ENCODE measurements at places on chromosomes 2 and 18.

GRCh38 chr2:175792881-175793280 is 209.2 kb downstream of the LNPK start:
- no peaks in the 10 kb centered on the region for H3K4me1 ChIP-seq
- no peak overlapping the region for H3K27ac ChIP-seq
- no peaks in the 10 kb centered on the region for H3K36me3 ChIP-seq
- no peaks in the 10 kb centered on the region for H3K27me3 ChIP-seq

GRCh38 chr18:42954887-42955286 is 160.6 kb downstream of the RIT2 start:
- no peaks in the 10 kb centered on the region for H3K4me1 ChIP-seq
- H3K27me3 ChIP-seq: no peaks in the 10 kb centered on the region
- no peak overlapping the region for H3K27ac ChIP-seq
- DNase-seq: no peak

DNA sequence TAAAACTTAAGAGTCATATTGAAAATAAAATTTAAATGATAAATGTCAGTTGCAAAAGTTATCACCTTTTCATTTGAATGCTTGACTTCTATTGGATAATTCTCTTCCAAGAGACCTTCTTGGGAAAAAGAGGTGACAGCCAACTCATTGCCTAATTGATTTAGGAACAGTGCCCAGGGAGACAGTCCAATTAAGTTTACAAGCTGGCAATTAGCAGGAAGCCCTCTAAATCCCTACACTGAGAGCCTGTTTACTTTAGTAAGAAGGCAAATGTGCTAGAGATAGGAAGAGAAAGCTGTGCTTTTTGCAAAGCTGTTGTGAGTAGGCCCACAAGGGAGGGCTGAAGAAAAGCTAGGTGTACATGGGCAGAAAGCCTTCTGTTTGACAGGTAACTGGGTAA is 189.1 kb downstream of the WDPCP start:
- DNase-seq: no peak
- no peaks in the 10 kb centered on the region for H3K36me3 ChIP-seq
- H3K27me3 ChIP-seq: no peaks in the 10 kb centered on the region

DNA sequence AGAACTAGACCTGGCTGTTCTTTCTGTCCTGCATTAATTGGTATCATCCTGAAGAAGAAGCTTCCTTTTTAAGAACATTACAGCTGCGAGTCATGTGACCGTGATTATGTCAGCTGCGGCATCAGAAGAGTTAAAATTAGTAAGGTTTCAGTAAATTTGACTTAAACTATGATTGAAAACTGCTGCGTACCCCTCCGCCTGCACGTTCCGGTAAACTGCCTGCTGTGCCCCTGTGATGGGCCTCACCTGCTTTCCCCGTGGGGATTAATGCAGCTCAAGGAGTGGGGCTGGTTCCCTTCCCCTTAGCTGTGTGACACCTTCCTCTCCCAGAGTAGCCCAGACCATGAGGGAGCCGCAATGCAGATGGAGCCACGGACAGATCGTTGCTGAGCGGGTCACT is 36.1 kb upstream of the MYO3B start:
- H3K36me3 ChIP-seq: no peaks in the 10 kb centered on the region
- H3K27me3 ChIP-seq: no peaks in the 10 kb centered on the region
- H3K27ac ChIP-seq: no peak overlapping the region
- no peak for DNase-seq

DNA sequence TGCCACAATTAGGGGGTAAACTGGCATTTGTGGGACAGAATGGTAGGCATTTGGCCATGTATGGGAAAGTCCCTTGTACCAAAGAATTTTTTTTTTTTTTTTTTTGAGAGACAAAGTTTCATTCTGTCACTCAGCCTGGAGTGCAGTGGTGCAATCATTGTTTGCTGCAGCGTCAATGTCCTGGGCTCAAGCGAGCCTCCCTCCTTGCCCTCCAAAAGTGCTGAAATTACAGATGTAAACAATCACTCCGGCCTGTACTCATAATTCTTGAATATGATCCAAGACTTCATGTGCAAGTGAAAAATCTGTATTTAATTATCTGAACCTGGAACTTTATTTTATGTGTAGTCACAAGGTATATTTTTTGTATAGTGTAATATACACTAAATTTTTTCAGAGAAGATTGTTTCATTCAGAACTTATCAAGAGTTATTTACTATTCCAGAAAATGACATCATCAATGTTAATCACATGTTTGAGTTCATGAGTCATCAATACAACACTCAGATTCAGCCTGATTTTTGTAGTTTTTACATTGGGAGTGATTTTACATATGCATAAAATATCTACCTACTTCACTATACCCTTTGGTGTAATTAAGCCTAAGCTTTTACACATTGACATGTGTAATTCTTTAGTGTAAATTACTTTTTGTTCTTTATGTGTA is 138.7 kb upstream of the L3MBTL4 start:
- no peaks in the 10 kb centered on the region for H3K4me1 ChIP-seq
- no peaks in the 10 kb centered on the region for H3K27me3 ChIP-seq
- no peaks in the 10 kb centered on the region for H3K36me3 ChIP-seq
- no peak overlapping the region for H3K4me3 ChIP-seq
- no peak overlapping the region for H3K27ac ChIP-seq

DNA sequence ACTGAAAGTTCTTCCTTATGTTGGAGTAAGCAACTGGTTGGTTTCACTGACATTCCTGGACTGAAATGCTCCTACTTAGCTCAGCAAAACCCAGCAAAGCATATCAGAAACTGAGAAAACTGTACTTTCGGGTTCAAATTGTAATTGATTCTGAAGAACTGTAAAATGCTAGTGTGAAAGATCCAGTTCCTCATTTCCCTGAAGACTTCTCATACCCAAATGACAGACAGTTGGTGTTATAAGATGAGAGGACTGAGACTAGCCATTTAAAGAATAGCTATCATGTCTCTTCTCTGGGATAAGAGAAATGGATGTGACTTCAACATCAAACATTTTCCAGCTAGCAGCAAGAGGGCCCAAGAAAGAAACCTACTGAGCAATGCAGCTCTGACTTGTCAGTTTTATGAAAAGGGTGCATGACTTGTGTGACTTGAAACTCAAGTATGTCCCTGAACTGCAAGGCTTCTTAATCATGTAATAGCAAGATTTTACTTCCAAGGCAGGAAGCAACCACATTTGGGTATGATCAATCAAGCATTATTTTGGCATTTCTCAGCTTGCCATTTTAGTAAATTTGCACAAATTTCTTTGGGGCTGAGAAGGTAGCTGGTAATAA is 420.3 kb upstream of the MMADHC start:
- no peak overlapping the region for H3K27ac ChIP-seq
- DNase-seq: no peak
- H3K4me3 ChIP-seq: no peak overlapping the region

- H3K27me3 ChIP-seq: no peaks in the 10 kb centered on the region
- no peaks in the 10 kb centered on the region for H3K4me1 ChIP-seq
- H3K27ac ChIP-seq: no peak overlapping the region
- no peak for DNase-seq
These were observed 24.3 kb downstream of the TACR1 start for GRCh38 chr2:75174981-75175380.

DNA sequence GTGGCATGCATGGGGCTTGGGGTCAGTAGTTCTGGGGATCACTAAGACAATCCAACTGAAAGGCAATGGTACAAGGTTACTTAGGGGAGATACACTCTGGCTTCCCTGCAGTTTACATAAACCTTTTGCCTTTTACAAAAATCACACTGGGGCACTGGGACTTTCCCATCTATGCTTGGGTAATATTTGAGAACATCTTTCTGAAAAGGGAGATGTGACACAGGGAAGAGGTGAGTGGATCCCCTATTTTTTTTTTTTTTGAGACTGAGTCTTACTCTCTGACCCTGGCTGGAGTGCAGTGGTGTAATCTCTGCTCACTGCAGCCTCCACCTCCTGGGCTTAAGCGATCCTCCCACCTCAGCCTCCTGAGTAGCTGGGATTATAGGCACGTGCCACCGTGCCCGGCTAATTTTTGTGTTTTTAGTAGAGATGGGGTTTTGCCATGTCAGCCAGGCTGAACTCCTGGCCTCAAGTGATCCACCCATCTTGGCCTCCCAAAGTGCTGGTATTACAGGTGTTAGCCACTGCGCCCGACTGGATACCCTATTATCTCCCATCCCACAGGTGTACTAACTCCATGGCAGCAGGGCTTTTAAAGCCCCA is 82.8 kb upstream of the DNMT3A start:
- H3K27me3 ChIP-seq: no peaks in the 10 kb centered on the region
- H3K27ac ChIP-seq: no peak overlapping the region
- DNase-seq: no peak

DNA sequence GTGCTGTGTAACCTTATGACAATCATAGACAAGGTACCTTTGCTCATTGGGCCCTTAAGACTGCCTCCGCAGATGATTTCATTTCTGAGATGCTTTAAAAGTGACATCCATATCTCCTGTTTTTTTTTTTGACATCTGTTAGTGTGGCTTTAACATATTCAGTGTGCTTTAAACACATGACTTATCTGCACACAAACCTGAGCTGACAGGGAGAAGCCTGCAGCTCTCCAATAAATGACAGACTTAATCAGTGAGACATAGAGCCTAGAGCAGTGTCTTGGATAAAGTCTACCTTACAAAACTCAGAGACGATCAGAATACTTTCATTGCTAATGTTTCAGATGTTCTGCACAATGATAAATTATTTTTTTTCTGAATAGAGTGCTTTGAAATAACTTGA is 130.7 kb downstream of the UBE2E3 start:
- H3K27me3 ChIP-seq: no peaks in the 10 kb centered on the region
- H3K36me3 ChIP-seq: no peaks in the 10 kb centered on the region
- no peaks in the 10 kb centered on the region for H3K4me1 ChIP-seq

GRCh38 chr18:4017480-4017879 is 437.6 kb downstream of the DLGAP1 start:
- no peak for DNase-seq
- H3K27me3 ChIP-seq: no peaks in the 10 kb centered on the region
- no peak overlapping the region for H3K27ac ChIP-seq
- no peaks in the 10 kb centered on the region for H3K4me1 ChIP-seq
- no peak overlapping the region for H3K4me3 ChIP-seq
- no peaks in the 10 kb centered on the region for H3K36me3 ChIP-seq

DNA sequence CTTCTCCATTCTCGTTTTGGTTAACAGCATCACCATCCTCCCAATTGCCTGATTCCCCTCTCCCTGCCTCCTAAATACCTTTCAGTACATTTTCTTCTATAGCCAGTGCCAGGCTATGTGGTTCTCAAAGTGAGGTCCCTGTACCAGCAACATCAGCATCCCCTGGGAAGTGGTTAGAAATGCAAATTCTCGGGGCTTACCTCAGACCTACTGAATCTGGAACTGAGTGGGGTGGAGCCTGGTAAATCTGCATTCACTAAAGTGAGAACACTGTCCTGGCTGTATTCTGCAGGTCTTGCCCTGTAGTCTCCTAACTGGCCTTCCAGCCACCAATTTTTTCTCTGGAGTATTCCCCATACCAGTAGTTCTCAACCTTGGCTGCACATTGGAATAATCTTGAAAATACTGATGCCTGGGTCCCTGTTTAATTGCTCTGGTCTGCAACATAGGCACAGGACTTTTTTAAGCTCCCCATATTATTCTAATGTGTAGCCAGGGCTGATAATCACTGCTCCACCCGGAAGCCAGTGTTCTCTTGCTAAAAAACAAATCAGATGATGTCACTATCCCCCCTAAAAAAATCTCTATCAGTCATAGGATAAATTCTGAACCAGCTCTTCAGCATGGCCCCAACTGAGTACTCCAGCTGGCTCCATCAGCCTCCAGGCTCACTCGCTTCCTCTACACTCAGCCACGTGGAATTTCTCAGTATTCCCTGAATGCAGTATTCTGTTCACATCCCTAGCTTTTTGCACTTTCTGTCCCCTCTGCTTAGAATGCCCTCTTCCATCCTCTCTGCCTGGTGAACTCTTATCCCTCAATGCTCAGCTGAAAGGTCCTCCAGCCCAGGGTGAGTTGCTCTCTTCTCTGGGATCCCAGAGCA is 98.4 kb downstream of the CDK15 start:
- no peak overlapping the region for H3K27ac ChIP-seq
- H3K4me1 ChIP-seq: peaks cover 3% of the 10 kb centered on the region
- H3K4me3 ChIP-seq: no peak overlapping the region
- no peaks in the 10 kb centered on the region for H3K27me3 ChIP-seq
- no peak for DNase-seq

- H3K27ac ChIP-seq: no peak overlapping the region
- H3K36me3 ChIP-seq: no peaks in the 10 kb centered on the region
- DNase-seq: peak; percentile 59
- H3K27me3 ChIP-seq: no peaks in the 10 kb centered on the region
- no peaks in the 10 kb centered on the region for H3K4me1 ChIP-seq
- no peak overlapping the region for H3K4me3 ChIP-seq
These were observed 279.8 kb downstream of the EIPR1 start for GRCh38 chr2:3097804-3098203.

DNA sequence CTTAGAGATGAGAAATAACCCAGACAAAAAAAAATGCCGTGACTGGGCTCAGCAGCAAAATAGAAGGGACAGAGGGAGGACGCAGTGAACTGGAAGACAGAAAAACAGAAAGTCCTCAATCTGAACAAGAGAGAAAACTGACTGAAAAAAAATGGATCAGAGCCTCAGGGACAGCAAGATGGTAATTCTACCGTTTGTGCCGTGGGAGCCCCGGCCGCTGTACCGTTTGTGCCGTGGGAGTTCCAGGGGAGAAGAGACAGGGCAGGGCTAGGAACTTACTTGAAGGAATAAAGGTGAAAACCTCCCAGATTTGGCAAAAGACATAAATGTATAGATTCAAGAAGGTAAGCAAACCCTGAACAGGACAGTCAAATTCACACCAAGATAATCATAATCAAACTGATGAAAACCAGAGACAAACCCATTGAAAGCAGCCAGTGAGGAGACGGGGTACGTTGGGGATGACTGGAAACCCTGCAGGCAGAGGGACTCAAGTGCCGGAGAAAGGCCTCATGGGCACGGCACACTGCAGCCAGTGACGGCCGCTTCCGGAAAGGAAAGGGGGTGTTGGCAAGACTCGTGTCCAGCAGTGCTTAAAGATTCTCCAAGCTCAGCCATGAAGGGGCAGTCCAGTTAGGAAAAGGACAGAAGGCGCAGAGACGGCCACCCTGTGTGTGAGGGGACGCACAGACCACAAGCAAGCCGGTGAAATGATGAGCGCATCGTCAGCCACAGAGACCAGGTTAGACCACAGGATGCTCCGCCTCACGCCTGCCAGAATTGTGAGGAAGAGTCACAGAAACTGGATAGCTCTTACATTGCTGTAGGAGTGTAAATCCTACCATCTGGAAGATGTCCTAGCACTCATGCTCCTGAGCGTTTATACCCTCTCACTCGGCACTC is 40.0 kb upstream of the NFATC1 start:
- no peaks in the 10 kb centered on the region for H3K36me3 ChIP-seq
- no peak for DNase-seq
- no peak overlapping the region for H3K27ac ChIP-seq

DNA sequence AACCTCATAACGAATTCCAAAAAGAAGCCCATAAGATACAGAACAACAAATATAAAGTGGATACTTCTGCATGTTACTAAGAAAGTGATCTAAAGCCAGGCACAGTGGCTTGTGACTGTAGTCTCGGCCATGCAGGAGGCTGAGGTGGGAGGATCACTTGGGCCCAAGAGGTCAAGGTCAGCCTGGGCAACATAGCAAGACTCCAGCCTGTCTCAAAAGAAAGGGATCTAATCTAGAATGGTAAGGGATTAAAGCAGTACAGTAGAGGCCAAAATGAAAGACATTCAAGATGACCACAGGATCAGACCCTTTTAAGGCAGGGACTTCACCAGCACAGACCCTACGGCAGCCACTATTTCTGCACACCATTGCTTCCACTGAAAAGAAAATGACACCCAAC is 3.8 kb downstream of the COBLL1 start:
- no peak overlapping the region for H3K4me3 ChIP-seq
- peaks cover 29% of the 10 kb centered on the region for H3K4me1 ChIP-seq
- no peaks in the 10 kb centered on the region for H3K27me3 ChIP-seq
- no peak for DNase-seq
- no peaks in the 10 kb centered on the region for H3K36me3 ChIP-seq

All from upper lobe of left lung (tissue), 6 donors.